DMS 273 treated with DMSO at 0.1 percent for 48 hours (cell line): ENCODE measurements at places on chromosomes 4 and X.

GRCh38 chr4:187124331-187124730 lies 400.7 kb upstream of the FAT1 start:
- no peak for DNase-seq

DNA sequence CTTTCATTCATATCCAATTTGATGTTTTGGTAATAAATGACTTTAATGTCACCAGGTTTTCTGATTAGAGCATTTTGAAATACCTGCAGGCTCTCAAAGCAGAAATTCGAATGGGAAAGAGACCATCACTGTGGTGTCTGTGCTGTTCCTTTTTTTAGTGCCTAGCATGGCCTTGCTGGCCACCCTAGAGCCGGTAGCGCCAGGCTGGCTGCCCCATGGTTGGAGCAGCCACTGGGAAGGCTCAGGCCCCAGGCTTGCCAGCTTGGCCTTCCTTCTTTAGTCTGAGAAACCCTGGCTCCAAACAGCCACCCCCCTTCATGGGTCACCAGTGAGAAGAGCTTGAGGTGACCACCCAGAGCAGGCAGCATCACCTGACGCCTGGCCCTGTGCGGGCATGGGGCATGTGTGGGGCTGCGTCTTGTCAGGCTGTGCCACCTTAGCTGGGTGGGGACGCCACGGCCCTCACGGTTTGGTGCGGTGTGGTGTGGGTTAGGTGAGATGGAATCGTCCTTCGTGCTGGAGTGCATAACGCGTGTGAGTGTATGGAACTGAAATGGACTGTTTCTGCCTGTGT lies 30.0 kb downstream of the TRMT44 start:
- no peak for DNase-seq

DNA sequence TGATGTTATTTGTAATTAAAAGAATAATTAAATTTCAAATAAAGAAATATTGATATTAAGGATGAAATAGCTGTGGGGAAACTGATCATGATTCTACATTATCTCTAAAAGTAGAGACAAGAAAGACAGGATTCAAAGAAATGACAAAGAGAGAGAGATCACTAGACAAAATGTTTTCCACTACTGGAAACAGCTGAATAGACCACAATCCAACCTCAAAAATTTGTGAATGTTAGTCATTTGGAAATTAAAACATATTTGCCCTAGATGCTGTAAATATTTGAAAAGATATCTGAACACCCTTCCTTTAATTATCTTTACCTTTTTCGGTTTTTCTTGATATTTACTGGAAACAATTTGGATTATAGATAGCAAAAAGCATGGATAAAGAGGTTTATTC lies 414.9 kb downstream of the CENPC start:
- DNase-seq = no peak

- DNase-seq = no peak
Measured at GRCh38 chr4:114273238-114273637, 293.8 kb upstream of the ARSJ start.

DNA sequence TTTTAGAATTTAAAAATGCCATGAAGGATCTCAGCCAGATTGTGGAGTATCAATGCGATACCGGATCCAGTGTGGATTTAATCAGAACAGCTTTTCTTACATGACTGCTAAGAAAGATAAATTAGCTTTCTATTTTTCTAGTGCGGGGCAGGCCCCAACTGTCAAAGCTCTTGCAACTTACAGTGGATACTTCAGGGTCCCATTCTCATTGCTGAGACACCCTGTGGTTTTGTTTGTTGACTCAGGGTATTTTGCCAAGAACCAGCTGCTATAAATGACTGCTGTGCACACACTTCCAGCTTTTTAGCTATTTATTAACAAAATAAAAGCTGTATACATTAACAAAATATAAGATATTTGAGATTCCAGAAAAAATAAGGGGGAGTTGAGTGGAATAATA lies 166.4 kb downstream of the DCLK2 start:
- DNase-seq = no peak

GRCh38 chr4:152476796-152477195 lies 59.1 kb downstream of the FBXW7 start:
- DNase-seq = no peak
